ENCODE measurements at places on chromosomes 16 and 17. TPM values are rescaled to one million over a fixed set of nuclear protein-coding genes. Genes with fewer than 3 reads are reported as not detected.

- no peak for DNase-seq
- H3K27ac ChIP-seq, result no peak overlapping the region
- no peaks in the 10 kb centered on the region for H3K36me3 ChIP-seq
- peaks cover 29% of the 10 kb centered on the region for H3K4me1 ChIP-seq
- H3K27me3 ChIP-seq, result no peaks in the 10 kb centered on the region
These were observed 209.7 kb downstream of the MSI2 start for GRCh38 chr17:57466017-57466471.

DNA sequence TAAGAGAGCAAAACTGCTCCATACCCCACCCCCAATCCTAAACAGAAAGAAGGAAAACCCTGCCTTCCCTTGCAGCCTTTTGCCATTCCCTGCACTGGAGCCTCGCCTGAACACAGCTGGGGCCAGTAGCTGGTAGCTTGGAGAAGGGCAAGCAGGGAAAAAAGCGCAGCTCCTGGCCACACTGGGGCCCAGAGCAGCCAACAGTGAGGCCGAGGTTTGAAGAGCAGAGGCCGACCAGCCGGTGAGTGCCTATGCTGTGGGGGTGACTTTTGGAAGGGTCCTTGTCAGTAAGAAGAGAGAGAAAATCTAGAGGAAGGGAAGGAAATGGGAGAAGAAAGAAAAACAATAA is 3.2 kb upstream of the HOXB9 start:
- no peak overlapping the region for H3K4me3 ChIP-seq
- peaks cover 81% of the 10 kb centered on the region for H3K27me3 ChIP-seq
- no peaks in the 10 kb centered on the region for H3K36me3 ChIP-seq
- peaks cover 18% of the 10 kb centered on the region for H3K4me1 ChIP-seq

DNA sequence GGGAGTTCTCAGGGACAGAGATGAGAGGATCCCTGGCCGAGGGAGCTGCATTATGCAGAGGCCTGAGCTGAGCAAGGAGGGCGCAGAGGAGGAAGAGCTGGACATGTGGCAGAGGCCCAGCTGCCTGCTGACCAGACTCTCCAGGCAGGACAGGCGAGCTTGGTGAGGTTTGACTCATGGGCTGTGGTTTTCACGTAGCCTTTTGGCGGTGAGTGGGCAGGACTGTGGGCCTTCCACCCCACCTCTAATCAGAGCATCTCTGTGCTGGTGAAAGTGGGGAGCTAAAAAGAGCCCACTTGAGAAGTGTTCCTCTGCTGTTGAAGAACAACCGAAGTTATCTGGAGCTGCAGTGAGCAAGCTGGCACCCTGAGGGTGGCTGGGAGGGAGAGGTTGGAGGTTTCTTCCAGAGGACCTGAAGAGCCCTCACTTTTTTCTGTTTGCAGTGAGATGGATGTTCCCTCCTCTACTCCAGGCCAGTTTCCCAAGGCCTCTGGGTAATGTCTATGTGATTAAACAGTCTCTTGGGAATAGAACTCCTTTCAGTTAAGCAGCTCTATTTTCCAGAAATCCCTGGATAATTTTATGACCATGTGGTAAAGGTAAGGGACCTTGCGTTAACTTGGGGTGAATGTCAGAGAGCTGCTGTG is 11.9 kb downstream of the EPN2 start:
- H3K4me3 ChIP-seq, result no peak overlapping the region
- H3K4me1 ChIP-seq, result no peaks in the 10 kb centered on the region
- no peaks in the 10 kb centered on the region for H3K36me3 ChIP-seq
- no peak overlapping the region for H3K27ac ChIP-seq

DNA sequence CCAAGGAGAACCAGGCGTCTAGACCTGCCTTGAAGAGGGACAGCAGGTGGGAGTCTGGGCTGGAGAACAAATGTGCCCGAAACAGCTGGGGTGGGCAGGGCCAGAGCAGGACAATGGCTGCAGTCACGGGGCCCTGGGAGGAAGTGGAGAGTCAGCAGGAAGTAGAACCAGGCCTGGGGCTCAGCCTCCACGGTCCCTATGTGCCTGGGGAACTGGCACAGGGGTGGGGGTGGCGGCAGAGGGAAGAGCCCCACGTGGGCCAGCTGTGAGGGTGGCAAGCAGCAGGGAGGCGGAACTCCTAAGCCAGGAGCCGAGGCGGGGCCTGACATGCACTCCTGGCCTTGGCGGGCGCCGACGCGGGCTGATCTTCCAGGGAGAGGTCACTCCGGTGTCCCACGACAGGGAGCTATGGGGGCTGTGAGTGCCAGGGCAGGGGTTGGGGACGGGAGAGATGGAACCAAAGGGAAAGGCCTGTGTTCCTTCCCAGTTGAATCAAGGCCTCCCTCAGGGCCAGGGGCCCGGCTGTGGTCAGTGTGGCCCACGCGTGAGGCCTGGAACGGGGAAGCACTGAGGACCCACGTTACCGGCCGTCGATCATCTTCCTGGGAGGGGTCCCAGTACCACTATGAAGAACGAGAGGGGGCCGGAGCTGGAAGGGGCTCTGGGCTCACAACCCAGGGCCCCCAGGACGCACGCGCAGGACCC is 42.7 kb downstream of the TIMM22 start:
- H3K36me3 ChIP-seq, result peaks cover 21% of the 10 kb centered on the region
- H3K27me3 ChIP-seq, result no peaks in the 10 kb centered on the region
- H3K4me1 ChIP-seq, result no peaks in the 10 kb centered on the region
- DNase-seq, result no peak
- H3K4me3 ChIP-seq, result no peak overlapping the region

Gene SLC38A8
- total RNA-seq, result not detected

Gene CDH3
- not detected for total RNA-seq

Gene IGFALS
- not detected for total RNA-seq

Gene THRA
- total RNA-seq, result 9.1 TPM

Gene KRT39
- not detected for total RNA-seq

Data from activated CD4-positive, alpha-beta T cell treated with anti-CD3 and anti-CD28 coated beads, Interleukin-2, amount 10 ng/mL, durations not matched to agents 7 days and 5 days (primary cell).